ENCODE measurements at places on chromosomes 3 and 15. TPM values are rescaled to one million over a fixed set of nuclear protein-coding genes. Genes with fewer than 3 reads are reported as not detected.

Gene C3orf52
- not detected for total RNA-seq

DNA sequence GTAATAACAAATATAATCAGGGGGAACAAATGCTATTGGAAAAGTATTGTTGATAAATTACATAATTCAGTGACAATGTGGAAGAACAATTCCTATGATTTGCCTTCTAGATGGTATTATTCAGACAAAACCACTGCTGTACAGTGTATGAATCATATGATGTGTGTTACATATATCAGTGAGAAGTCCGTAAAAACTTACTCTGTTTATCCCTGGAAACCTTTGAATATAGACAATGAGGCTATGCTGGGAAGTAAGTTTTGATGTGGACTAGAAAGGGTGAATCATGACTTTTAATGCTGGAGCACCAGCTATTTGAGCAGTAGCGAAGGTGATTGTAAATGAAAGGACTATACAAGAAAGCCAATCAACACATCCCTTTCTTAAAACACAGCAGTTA, 17.9 kb downstream of the C3orf38 start:
- no peak for DNase-seq

DNA sequence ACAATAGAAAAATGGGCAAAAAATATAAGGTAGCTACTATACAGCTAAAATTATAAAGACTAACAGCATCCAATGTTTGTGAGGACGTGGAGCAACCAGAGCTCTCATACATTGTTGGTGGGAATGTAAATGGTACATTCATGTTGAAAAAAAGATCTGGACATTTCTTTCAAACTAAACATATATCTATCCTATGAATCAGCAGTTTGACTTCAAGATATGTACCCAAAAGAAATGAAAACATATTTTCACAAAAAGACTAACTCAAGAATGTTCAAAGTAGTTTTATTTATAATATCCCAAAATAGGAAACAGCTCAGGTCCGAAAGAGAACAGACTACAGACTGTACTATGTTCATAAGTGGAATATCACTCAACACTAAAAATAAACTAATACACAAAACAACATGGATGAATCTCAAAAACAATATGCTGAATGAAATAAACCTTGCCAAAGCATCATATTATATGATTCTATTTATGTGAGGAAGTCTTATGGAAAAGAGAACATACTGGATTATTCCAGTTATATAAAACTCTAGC, 8.8 kb upstream of the TTBK2 start:
- no peak for DNase-seq

DNA sequence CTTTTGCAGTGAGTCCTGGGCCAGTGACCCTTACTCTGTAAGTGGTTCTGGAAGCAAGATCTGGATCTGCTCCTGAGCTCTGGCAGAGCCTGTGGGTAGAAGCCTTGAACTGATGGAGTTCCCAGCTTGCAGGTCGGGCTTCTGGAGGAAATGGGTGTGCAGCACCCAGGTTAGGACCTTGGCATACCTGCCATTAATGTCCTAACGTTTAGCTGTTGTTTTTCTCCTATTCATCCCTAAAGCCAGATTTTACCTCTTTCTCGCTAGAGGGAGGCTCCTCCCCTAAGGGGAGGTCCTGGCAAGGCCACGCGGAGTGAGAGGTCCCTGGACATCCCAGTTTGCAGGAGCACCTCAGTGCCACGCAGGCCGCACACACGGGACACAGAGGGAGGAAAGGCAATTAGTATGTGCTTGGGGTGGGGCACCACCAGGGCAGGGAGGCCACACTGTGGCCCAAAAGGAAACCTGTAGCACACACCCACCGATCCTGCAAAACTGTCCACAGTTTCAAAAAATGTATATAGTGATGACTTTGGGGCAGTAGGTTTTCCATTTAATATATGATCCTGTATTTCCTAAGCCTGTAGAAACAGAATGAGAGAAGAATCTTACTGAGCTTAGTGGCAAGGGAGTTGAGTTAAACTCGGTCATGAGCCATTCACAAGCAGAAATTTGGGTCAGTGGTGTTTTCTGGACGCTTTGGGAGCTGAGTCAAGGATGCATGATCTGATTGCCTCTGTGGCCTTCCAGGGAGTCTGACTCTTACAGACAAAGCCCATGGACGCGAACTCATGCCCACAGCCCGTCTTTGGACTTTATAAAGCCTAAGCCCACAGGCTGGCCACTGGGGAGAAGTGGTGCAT, 148.7 kb downstream of the LRRK1 start:
- no peak for DNase-seq

Gene SYNPR
- total RNA-seq: not detected

DNA sequence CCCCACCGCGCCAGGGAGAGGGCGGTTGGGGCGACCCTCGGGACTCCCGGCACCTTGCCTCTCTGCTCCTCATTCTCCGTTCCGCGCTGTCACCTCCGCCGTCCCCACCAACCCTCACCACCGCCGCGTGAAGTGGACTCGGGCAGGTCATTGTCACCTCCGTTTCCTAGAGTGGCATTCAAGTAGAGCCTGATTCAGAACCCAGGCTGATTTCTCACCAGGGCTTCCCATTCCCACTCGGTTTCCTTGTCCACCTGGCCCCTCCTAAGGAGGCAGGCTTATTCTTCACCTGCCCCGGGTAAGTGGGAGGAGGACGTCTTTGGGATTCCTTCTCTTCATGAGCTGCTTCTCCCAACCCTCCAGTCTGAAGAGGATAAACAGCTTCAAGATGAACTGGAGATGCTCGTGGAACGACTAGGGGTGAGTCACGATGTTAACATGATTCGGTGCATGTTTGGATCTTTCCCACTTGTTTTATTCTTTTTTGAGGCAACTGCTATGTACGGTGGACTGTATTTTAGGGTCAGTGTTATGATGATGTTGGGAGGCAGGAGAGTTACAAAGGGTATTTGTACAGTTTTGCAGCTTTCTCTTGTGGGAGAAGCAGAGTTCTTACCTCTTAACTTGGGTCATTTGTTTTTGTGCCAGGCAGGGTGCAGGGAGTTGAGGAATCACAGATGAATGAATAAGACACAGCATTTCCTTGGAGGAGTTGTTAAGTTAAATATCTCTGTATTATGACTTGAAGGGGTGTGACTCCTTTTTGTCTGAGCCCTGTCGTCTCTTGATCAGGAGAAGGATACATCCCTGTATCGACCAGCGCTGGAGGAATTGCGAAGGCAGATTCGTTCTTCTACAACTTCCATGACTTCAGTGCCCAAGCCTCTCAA, 692 bp downstream of the PSMD2 start:
- DNase-seq: no peak

Gene CLSTN2
- not detected for total RNA-seq
